ENCODE measurements at places on chromosomes 7 and 10. TPM values are rescaled to one million over a fixed set of nuclear protein-coding genes. Genes with fewer than 3 reads are reported as not detected.

The TMEM229A gene
- not detected for total RNA-seq

The LBX1 gene
- total RNA-seq = not detected

The TFPI2 gene
- 18.5 TPM for total RNA-seq

The LRIT1 gene
- total RNA-seq = not detected

The CCSER2 gene
- 15.0 TPM for total RNA-seq

The AKR1C4 gene
- not detected for total RNA-seq

The GIMAP5 gene
- total RNA-seq = not detected

The LRRC17 gene
- 108 TPM for total RNA-seq

The GRID2IP gene
- total RNA-seq = 0.02 TPM

The NFE2L3 gene
- total RNA-seq = 38.2 TPM

The PLXNA4 gene
- total RNA-seq = 6.2 TPM

The TRA2A gene
- 27.5 TPM for total RNA-seq

The TSPAN15 gene
- total RNA-seq = 109 TPM

DNA sequence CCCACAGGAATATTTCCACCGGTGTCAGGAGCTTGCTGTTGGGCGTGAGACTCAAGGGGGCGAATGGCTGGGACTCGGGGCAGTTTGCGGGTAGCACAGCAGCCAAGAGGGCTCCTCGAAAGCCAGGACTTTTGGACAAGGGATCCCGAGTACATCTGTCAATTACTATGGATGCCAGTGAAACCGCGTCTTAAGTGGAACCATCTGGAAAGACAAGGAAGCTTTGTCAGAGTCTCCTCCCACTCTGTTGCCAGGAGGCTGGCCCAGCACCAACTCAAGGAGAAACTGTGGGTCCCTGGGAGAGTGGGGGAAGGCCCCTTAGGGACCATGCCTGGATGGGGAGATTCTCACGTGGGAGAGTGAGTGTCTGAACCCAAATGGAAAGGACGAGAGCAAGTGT lies 57.1 kb downstream of the C10orf143 start:
- DNase-seq = no peak

GRCh38 chr7:150811-151221 lies 41.6 kb upstream of the FAM20C start:
- DNase-seq = peak; percentile 13

DNA sequence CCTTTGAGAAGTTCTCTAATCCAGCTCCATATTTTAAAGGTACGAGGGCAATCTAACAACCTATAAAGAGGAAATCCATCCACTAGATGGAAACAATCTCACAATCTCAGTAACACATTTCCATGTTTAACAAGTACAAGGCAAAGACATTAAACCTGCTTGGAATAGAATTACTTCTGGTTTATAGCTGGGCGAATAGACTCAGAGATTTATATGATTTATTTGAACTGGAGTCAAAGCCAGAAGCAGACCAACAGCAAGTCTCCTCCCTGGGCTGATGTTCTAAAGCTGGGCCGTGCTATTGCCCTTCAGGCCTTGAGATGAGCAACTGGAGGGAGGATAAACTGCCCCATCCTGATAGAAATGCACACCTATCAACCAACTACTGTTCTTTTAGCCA lies 25.3 kb downstream of the SLC26A3 start:
- no peak for DNase-seq

- no peak for DNase-seq
Measured at GRCh38 chr7:102258749-102259107, 27.9 kb upstream of the SH2B2 start.

GRCh38 chr7:151551820-151552219 lies 32.1 kb upstream of the RHEB start:
- no peak for DNase-seq

DNA sequence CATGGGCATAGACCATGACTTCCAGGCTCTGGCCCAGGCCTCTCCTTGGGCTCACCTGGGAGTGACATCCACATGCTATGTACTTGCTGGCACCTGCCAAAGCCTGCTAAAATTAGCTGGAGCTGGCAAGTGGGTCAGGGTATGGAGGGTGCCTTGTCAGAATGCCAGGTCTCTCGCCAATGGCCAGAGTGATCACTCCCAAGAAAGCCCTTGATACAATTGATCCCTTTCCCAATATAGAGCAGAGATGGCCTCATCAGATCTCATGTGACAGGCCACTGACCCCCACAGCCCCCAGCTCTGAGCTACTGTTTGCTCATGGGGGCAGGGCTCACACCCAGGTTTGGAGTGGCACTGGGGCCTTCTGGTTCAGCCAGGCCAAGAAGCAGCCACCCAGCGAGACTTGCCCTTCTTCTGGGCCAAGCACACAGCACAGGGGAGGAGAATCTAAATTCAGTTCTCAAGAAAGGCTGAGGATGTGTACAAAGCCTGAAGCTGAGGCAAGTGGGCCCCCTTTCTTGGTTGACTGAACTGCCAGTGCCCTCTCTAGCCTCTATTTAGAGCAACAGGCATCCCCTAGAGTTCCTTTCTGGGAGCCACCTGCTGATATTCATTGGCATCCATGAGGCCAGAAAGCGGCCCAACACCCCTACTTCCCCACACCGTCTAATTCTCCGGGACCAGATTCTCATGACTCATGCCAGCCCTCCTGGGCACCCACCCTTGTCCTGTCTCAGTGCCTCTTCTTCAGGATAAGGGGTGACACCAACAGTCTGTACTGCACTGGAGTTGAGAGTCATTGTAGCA lies 18.9 kb upstream of the MYL7 start:
- DNase-seq = no peak

- no peak for DNase-seq
Measured at GRCh38 chr7:2331707-2332106, 17.5 kb upstream of the SNX8 start.

DNA sequence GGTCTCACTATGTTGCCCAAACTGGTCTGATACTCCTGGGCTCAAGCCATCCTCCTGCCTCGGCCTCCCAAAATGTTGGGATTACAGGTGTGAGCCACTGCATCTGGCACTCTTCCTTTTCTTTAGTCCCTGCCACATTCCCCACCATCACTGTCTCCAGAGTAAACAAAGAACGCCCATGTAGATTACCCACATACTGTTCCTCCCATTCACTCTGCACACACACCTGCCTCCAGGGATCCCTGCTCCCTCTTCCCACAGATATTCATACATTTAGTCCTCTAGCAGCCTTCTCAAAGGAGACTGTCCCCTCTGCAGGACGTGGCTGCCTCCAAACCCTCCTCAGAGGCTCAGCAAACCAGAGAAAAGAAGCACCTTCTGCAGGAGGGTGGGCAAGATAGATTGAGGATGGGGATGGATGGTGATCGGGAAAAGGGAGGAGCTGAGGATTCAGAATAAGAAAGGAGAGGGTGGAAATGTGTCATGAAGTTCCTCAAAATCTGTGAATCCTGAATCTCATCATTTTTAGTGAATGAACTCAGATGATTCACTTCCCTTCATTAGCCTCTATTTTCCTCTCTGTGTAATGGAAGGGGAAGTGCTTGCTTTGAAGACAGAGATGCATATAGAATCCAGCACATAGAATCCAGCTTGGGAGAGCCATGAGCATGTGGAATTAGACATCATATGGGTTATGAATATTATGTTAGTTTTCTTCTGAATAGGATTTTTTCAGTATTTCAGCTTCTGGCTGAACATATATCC lies 5.5 kb upstream of the PLAU start:
- DNase-seq = peak; percentile 12

GRCh38 chr7:127221731-127222130 lies 31.0 kb downstream of the GRM8 start:
- DNase-seq = peak; percentile 1

DNA sequence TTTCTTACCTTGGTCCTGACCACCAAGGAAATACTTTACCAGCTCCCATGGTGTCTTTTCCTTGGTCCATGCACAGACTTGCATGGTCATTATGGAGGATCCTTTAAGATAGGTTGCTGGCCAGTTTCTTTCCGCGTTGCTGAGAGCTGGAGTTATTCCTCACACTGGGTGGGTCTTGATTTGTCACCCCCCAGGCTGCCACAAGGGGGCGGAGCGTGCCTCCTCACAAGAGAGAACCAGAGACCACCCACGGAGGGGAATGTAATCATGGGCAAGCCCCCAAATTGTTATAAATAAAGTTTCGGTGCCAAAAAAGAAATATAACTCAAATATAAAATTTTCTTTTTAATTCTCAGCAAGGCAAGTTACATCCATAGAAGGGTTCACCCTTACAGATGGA lies 10.5 kb upstream of the TRIM24 start:
- no peak for DNase-seq

DNA sequence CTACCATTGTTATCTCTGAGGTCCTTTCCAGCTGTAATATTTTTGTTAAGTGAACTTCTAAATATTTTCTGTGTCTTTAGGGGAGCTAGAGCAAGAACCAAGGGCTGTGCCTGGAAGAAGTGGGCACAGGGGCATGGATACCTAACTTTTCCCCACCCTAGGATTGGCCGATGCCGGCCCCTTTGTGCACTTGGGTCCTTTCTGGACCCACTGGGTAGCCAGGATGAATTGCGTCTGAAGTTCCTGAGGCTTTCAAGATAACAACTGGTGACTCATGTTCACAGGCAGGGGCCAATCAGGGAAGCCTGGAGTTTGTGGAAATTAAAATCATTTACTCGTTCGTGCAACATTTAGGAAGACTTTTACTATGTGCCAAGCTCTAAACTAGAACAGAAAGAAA lies 758 bp downstream of the DPCD start:
- peak; percentile 34 for DNase-seq

- DNase-seq = no peak
Measured at GRCh38 chr7:51949726-51950644, 633.4 kb upstream of the COBL start.

- DNase-seq = peak; percentile 52
Measured at GRCh38 chr10:26755443-26755903, 58.0 kb downstream of the PDSS1 start.

DNA sequence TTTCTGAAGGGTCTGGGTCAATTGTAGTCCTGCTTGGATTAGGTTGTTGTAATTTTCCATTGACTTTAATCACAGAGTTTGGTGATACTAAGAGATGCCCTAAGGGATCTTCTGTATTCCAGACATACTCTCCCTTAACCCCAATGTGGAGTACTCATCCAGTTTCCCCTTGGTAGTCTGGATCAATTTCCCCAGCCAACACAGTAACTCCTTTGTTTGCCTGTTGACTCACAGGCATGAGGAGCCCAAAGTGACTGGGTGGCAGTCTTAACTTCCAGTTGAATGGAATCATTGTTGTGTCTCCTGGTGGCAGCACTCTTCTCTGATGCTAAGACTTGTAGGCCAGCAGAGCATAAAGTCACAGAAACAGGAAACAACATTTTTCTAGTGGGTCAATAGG lies 41.5 kb upstream of the PIK3CG start:
- peak; percentile 77 for DNase-seq

DNA sequence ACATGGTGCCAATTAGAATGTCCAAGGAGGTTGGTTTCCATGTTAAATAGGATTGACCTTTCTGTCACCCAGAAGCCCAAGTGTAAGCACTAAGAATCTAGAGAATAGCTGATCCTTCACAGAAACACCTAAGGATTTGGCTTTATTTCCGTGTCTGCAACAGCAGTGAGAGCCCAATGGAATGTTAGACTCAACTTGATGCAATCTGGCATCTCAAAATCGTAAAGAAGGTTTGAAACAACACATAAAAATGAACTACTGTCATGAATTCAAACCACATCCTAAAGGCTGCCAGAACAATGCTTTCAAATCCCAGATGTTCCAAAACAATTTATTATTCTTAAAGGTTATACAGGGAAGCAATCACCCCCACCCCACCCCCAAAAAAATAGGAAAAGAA lies 18.6 kb downstream of the PPP1R3C start:
- DNase-seq = peak; percentile 80
